CD4-positive, CD25-positive, alpha-beta regulatory T cell (primary cell): ENCODE measurements at places on chromosomes 1 and 21. TPM values are rescaled to one million over a fixed set of nuclear protein-coding genes. Genes with fewer than 3 reads are reported as not detected.

The HHIPL2 gene
- not detected for total RNA-seq

The BCL2L15 gene
- 2.2 TPM for total RNA-seq

The AMPD1 gene
- total RNA-seq: 0.69 TPM

The NTNG1 gene
- total RNA-seq: not detected

The DNAH14 gene
- total RNA-seq: not detected

The AKNAD1 gene
- total RNA-seq: not detected

The PGLYRP4 gene
- total RNA-seq: 0.20 TPM

The EDARADD gene
- 5.0 TPM for total RNA-seq

The ZNF593OS gene
- not detected for total RNA-seq

The LYPLA2 gene
- 50.4 TPM for total RNA-seq

The UBE2U gene
- not detected for total RNA-seq

The TDRKH gene
- total RNA-seq: 12.6 TPM

The FOXJ3 gene
- 68.6 TPM for total RNA-seq

The HTR1D gene
- not detected for total RNA-seq
